ENCODE measurements at places on chromosomes 11 and 22. TPM values are rescaled to one million over a fixed set of nuclear protein-coding genes. Genes with fewer than 3 reads are reported as not detected.

DNA sequence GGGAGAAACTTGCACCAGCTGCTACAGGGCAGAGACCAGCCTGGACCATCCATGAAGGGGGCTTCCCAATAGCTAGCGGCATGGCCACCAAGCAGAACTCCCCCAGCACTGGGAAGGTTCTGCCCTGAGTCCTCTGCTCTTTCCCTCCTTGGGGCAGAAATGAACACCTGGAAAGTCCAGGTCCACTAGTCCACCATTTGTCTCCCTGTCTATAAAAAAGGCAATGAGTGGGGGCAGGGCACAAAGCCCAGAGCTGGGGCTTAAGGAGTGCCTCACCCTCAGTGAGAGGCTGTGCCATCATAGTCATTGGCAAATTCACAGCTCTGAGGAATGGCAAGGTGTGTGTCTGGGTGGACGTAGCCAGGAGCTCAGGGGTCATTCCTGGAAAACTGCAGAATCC lies 420.3 kb downstream of the SOX6 start:
- DNase-seq = no peak

- peak; percentile 38 for DNase-seq
Observed at GRCh38 chr22:47030881-47031627, 268.6 kb downstream of the TBC1D22A start.

The NLRP6 gene
- total RNA-seq = 1.3 TPM

The MLC1 gene
- total RNA-seq = 3.2 TPM

DNA sequence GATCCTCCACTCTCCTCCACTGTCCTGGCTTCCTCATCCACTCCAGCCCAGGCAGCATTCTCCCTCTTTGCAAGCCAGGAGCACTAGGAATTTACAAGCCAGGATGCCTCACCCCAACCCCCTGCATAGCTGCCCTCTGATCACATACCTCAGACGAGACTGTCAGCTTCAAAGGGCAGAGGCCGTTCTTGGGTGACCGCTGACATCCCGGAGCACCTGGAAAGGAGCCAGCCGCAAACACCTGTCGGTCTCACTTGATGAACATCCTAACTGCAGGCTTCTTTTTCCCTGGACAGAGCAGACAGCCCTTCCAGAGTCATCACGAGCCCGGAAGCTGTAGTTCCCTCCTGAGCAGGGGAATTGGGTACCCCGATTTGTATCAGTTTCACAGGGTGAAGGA lies 451.3 kb upstream of the B3GAT1 start:
- no peak for DNase-seq

DNA sequence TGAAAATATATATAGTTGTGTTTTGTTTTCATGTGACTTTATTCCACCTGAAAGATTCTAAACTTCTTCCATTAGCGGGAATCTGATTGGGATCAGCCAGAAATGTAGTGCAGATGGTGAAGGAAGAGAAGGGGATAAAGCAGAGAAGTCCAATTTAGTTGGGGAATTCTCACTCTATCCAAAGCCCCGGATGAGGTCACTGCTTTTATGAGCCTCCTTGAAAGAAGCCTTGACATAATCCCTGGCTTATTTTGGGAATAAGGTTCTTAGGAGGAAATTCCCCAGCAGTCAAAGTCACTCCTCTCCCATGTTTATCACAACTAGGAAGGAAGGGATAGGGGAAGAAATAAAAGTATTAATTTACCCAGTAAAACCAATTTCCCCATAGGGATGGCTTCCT lies 41.1 kb downstream of the OSBP start:
- no peak for DNase-seq

DNA sequence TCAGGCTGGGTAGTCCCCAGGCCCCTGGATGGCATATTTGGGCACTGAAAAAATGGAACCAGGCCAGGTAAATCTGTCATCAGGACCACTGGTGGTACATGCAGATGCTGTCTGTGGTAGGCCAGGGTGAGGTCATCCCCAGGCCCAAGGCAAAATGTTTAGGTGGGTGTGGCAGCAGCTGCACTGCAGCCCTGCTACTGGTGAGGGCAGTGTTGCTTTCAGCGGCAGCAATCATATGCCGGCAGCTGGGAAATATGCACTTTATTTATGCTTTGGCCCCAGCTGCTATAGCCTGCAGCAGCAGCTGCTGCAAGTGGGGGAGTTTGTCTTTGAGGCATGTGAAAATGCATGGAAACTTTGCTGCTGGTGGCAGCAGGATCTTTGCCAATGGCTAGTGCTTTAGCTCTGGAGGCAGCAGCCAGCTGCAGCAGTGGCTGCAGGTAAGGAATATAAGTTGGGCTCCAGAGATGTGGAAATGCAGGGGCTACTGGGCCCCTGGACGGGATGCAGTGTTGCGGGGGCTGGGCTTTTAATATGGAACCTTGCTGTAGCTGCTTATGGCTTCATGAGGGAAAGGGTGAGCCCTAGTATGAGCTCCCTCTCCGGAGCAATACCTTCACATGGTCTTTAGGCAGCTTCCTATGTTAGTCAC lies 365.7 kb upstream of the CADM1 start:
- no peak for DNase-seq

DNA sequence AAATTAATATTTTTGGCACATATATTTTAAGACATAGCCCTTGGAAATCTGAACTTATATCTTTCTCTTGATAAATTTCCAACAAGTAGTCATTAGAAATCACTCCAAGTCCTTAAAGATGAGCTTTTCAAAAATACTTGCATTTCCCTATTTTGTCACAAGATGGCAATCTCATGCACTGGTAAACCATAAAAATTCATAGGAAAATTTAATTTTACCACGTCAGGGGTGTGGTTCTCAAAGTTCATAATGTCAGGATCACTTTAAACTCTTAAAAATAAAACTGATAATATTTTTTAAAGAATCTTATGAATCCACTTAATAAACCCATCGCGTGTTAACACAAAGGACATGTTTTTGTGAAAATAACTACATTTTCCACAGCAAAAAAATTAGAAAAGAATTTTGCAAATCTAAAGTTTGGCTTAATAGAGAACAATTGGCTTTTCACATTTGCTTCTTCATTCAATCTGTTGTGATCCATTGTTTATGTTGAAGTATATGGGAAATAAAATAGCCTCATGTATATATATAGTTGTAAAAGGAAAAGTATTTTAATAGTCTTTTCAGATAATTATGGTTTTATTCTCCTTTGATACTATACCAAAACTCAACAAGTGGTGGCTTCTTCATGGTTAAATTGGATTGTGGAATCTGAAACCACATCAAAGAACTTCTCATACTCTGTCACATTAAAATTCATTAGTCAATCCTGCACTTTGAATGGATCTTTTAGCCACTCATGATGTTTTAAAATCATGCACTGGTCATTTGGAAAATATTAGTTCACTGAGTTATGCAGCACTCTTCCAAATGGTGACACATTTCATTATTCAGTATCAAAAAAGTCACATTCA lies 169.1 kb downstream of the CADM1 start:
- DNase-seq = no peak

GRCh38 chr22:36611241-36611976 lies 82.4 kb upstream of the EIF3D start:
- DNase-seq = no peak

DNA sequence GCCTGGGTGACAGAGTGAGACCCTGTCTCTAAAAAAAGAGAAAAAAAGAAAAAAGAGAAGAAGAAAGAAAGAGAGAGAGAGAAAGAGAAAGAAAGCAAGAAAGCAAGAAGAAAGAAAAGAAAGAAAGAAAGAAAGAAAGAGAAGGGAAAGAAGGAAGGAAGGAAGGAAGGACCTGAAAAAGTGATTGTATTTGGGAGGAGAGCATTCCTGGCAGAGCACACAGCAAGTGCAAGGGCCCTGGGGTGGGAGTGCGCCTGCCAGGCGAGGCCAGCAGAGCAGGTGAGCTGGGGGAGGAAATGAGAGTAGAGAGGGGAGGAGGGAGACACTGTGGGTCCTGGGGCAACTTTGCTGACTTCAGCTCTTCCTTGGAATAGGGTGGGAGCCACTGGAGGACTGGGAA lies 7.7 kb upstream of the CABP7 start:
- no peak for DNase-seq

DNA sequence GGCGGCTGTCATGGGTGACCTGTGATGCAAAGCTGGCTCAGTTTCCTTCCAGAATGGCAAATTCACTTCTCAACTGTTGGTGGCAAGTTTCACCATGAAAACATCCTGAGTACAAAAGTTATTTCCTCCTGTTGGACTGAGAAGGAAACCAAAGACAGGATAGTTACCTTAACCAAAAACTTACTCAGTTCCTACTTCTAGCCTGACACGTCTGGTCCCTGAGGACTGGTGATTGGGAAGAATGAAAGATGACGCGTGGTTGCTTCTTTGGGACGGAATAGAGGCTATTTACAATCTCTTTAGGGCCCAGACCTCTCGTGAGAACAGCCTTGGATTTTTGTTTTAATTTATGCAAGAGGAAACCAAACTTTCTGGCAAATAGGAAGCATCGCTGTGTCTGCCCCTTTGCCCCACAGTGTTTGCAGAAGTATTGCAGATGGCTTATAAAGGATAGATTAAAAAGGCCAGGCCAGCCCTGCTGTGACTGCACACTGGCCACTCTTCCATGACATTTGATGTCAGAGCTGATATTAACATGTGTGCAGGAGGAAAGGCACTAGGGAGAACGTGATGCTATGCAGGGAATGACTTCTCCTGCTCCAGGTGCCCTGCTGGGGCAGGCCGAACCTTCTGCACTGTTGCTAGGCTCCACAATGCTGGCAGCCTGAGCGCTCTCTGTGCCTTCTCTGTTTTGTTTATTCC lies 7.6 kb downstream of the VPS26B start:
- no peak for DNase-seq

DNA sequence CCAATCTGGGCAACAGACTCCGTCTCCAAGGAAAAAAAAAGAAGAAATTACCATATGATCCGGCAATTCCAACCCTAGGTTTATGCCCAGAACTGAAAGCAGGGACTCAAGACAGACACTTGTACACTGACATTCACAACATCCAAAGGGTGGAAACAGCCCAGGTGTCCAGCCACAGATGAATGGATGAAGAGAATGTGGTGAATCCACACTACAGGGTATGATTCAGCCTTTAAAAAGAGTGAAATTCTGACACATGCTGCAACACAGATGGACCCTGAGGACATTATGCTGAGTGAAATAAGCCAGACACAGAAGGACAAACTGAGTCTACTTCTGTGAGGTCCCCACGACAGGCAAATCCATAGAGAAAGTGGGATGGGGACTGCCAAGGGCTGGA lies 43.9 kb downstream of the SGSM3 start:
- no peak for DNase-seq
